Renal pelvis (tissue), 12 donors: ENCODE measurements at places on chromosomes 3 and 15. TPM values are rescaled to one million over a fixed set of nuclear protein-coding genes. Genes with fewer than 3 reads are reported as not detected.

Gene CLEC3B
- polyA plus RNA-seq: 44.4 TPM

Gene MESP2
- polyA plus RNA-seq: 0.49 TPM

Gene EIF4E3
- 10.2 TPM for polyA plus RNA-seq

Gene FRG2C
- polyA plus RNA-seq: 0.12 TPM

Gene PLOD2
- 162 TPM for polyA plus RNA-seq

- DNase-seq: no peak
These were observed 701 bp downstream of the EIF5A2 start for GRCh38 chr3:170907637-170908234.

DNA sequence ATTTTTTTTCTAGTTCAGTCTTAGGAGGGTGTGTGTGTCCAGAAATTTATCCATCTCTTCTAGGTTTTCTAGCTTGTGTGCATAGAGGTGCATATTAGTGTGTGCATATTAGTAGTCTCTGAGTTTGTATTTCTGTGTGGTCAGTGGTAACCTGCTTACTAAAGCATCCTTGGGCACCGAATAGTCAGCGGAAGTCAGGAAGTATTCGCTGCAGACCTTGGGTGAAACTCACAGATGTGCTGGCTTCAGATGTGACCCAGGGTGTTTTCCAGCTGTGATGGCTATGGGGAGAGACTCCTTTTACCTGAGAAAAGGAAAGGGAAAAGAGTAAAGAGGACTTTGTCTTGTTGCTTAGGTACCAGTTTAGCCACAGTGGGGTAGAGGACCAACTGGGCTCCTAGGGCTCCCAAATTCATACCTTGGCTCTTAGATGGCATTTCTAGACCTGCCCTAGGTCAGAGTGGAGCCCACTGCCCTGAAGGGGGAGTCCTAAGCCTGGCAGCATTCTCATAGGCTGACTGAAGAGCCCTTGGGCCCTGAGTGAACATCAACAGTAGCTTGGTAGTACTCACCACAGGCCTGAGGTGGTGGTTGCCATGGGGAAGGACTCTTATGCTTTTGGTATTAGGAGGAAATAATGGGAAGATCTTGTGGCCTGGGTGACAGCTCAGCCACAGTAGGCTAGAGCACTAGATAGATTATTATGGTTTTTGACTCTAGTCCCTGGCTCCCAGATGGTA lies 286.0 kb upstream of the ZPLD1 start:
- no peak for DNase-seq

DNA sequence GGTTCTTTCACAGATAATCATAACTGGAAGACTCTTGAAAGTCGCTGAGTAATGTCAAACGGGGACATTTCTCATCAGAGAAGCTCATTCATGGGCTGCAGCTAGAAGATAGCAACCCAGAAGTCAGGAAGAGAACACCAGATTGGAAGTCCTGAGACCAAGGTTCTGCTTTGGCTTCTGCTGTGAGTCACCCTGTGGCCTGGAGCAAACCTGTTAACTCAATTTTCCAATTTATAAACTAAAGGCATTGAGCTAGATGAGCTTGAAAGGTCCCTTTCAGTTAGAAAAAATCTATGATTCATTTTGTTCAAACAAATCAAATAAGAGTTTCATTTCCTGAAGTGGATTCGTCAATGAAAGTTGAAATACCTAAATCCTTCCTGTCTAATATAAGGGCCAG lies 402.2 kb downstream of the EPHB1 start:
- DNase-seq: no peak

- no peak for DNase-seq
These were observed 473.1 kb downstream of the MCTP2 start for GRCh38 chr15:94704421-94704820.

- DNase-seq: no peak
These were observed 36.2 kb upstream of the ATOSA start for GRCh38 chr15:52715411-52715810.

- no peak for DNase-seq
These were observed 41.6 kb downstream of the USF3 start for GRCh38 chr3:113654851-113655250.
